Effector memory CD8-positive, alpha-beta T cell (primary cell): ENCODE measurements at places on chromosomes 5 and 9.

DNA sequence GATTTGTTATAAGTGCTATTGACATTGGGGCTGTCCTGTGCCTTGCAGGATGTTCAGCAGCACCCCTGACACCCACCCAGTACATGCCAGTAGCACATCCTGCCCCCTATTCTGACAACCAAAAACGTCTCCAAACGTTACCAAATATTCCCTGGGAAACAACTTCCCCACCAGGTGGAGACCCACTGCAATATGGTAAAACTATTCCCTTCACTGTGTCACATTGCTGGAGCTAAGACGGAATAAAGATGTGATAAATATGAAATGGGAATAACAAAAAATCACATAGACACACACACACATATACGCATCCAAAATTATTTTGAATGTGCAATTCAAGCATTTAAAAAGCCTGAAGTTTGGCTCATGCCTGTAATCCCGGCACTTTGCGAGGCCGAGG is 874.3 kb upstream of the DMAC1 start:
- DNase-seq, result no peak

DNA sequence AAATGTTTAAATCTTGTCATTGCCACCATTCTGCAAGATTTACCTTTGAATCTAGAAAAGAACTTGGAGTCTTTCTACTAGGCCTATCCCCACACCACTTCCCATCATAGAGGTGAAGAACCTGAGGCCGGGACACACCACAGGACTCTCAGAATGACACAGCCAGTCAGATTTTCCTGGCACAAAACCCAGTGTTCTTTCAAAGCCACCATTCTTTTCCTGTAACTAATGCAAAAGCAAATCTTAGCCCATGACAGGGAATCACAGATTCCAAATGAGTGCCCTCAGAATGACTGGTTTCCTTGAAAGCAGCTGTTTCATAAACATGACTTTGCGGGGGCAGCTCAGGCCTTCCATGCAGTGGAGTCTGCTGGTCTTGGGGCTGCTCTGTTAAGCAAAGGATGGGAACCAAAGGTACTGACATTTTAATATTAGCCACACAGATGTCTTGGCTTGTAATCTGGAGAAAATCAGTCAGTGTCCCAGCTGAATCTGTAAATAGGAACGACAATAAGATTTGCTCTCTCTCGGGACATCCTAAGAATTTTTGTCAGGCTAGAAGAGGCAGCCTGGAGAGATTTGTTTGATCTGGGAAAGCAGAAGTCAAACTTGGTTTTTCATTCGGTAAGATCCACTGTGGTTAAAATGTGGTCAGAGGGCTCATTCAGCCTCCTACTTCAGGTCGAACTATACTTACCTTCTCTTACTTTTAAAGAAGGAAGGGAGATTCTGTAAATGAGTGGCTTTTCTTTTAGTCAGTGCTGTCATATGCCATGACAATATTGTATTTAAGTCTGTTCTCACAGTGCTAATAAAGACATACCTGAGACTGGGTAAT is 115.1 kb downstream of the PALM2AKAP2 start:
- no peak for DNase-seq

DNA sequence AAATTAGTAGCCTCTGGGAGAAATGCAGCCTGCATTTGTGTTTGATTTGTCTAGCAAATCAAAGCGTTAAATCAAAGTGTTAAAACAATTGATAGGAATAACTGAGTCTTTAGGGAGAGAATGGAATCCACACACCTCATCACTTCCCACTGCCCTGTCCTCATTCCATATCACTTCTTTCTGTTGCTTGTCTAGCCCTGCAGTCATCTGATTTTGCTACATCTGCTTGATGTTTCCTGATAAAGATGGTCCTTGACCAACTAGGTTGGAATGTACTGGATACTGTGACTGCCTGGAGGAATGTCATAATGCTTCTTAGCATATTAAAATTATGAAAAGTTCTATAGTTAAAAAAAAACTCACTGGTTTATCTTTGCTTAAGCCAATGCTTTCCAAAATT is 119.9 kb downstream of the DOCK2 start:
- no peak for DNase-seq

DNA sequence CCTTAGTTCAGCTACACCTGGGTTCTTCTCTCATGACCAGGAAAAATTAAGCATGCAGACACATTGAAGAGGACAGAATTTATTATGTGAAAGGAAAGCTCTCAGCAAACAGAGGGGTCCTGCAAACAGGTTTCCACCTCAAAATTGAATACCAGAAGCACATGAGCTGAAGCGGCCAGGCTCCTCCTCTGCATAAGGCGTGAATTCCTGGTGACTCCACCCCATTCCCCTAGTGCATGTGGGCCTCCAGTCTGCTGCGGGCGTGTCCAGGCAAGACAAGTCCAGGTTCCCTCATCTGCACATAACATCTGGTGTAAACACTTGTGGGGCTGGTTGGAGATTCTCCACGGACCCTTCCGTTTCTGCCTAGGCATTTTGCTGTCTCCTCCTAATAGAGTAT is 1156.4 kb downstream of the FOXD4L5 start:
- no peak for DNase-seq

DNA sequence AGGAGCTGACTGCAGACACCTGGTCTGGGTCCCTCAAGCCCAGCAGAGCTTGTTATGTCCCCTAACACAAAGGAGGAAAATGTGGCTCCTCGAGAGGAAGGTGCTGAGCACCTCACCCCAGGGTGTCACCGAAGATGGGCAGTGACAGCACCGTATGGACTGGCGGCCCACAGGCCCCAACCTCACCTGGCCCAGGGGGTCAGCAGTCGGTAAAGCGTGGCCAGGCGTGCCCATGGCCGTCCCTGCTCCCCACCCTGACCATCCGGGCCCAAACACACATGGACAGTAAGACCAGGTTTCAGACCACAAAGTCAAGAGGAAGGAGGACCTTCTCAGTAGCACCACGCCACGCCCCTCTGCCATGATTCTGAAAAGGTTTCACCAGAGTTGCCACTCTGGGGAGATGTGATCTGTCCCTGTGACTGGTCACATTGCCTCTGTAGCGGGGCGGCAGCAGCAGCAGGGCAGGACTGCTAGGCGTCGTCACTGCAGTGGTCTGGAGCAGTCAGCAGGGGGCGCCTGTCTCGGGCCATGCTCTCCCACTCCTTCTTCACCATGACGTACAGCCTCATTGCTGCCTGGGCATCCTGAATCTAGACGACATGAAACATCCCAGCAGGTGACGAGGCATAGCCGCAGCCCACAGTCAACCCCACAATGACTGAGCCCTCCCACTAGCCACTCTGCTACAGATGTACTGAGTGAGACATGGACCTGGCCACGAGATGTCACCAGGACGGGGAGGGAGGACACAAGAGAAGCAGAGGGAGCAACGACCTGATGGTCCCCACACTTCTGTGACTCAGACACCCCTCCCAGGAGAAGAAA is 11.1 kb downstream of the REXO4 start:
- DNase-seq, result peak; percentile 75

GRCh38 chr5:16980983-16981382 is 44.9 kb upstream of the MYO10 start:
- DNase-seq, result no peak

GRCh38 chr9:95211028-95211427 is 106.5 kb downstream of the FANCC start:
- DNase-seq, result no peak

DNA sequence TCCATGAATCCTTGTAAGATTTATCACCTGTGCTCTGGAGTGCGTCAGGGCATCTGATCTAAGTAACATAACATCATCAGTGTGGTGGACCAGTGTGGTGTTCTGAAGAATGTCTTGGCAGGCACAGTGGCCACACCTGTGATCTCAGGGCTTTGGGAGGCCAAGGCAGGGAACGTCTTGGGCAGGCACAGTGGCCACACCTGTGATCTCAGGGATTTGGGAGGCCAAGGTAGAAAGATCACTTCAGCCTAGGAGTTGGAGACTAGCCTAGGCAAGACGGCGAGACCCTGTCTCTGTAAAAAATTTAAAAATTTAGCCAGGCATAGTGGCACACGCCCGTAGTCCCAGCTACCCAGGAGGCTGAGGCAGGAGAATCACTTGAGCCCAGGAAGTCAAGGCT is 185.5 kb downstream of the CACNA1B start:
- DNase-seq, result no peak

DNA sequence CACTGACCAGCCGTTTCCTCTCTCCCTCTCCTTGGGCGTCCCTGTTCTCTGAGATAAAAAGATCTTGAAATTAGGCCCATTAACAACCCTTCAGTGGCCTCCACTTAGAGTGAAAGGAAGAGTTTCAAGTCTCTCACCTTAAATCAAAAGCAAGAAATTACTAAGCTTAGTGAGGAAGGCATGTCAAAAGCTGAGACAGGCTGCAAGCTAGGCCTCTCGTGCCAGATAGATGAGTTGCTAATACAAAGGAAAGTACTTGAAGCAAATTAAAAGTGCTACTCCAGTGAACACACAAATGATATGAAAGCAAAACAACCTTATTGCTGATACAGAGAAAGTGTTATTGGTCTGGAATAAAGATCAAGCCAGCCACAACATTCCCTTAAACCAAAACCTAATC is 331.3 kb upstream of the SEMA6A start:
- no peak for DNase-seq

DNA sequence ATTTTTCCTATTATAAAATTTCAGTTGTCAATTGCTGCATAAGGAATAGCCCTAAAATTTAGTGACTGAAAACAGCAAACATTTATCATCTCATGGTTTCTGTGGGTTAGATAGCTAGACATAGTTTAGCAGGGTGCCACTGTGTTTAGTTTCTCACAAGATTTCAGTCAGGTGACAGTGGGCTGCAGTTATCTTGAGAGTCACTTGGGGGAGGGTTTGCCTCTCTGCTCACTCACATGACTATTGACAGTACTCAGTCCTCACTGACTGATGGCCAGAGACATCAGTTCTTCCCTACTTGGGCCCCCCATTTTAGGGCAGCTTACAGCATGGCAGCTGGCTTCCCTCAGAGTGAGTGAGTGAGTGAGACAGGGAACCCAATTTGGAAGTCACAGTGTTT is 42.0 kb downstream of the PBX3 start:
- DNase-seq, result no peak

DNA sequence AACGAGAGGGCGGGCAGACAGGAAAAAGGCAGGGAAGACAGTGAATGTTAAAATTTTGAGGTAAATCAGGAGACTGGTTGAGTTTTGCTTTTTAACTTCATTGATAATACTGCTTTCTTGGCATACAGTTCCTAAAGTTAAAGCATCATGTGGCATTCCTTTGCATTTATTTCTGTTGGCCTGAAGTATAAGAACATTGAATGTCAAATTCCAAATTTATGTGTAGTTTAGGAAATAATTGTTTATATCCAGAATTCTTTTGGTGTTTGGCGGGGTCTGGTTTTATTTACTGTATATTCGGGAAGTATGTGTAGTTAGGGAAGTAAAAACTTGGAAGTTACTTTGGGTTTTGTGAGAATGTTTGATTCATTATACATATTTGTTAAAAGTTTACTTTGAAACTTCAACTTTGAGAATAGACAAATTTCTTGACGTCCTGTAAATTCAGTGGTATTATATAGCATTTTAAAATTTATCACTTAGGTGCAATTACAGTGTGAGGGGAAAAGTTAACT is 83.2 kb downstream of the PTPDC1 start:
- no peak for DNase-seq

GRCh38 chr5:24235946-24236345 is 408.8 kb downstream of the CDH10 start:
- DNase-seq, result no peak

DNA sequence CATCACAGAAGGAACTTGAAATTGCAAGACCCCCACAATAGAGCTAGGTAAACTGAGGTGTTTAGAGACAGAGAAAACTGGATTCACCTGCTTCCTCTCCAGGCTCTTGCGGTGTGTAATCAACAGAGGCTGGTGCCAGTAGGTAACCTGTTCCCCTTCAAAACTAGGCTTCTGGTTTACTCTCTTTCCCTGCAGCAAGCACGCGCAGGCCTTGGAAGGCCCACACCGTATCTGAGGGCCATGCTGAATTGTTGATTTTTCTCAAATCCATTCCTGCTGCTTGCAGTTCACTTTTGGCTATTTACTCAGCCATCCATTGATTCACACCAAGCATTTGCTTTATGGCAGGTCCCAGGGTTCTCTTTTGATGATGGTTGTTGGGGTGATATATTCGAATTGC is 667 bp upstream of the FRRS1L start:
- no peak for DNase-seq

DNA sequence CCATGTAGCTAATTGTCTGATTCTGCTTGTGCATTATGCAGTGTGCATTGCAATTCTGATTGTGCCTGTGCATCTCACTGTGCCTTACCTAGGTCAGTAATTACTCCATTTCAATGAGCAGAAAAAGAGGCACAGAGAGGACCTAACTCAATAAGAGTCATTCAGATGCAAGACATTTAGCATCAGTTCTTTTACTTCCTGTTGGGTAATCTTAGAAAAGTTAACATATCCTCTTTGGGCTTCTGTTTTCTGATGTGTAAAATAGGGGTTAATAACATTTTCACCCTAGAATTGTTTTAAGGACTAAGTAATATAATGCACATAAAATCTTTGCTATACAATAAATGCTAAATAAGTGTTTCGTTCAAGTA is 7.0 kb upstream of the DCTN4 start:
- DNase-seq, result no peak

- peak; percentile 44 for DNase-seq
Observed at GRCh38 chr9:92634712-92635605, 35.0 kb downstream of the IPPK start.

GRCh38 chr5:174086751-174087150 is 41.2 kb downstream of the NSG2 start:
- no peak for DNase-seq

GRCh38 chr5:59069438-59070079 is 486.7 kb downstream of the RAB3C start:
- DNase-seq, result no peak

DNA sequence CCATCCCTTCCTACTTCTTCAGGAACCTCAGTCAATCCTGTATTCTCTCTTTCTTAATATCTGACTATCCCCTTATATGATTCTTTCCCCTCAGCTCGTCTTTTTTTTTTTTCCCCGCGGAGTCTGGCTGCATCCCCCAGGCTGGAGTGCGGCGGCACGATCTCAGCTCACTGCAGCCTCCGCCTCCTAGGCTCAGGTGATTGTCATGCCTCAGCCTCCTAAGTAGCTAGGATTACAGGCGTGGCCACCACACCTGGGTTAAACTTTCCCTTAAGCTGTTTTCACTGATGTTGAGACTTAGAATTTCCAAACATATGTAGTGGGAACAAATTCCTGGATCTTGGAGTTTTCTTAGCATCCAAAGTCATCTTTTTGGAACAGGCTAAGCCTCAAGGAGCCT is 13.3 kb upstream of the RUSC2 start:
- DNase-seq, result no peak

DNA sequence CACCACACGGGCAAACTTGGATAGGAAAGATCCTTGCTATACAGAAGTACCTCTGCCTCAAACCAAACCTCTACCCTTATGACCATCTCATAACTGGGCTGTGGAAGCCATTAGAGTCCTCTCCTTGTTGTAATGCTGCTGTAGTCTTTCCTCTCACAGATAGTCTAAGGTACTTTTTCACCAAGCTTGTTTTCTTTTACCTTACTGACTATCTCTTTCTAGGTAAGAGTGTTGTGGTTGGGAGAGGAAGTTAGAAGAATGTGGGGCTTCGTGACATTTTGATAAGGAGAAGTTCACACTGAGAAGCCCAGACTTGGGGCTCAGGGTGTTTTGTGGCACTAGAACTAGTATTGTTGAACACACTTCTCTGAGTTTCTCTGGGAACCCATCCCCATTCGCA is 8.9 kb downstream of the CFAP95 start:
- no peak for DNase-seq
